Omental fat pad (tissue), 4 donors: ENCODE measurements at places on chromosomes 13 and 19. TPM values are rescaled to one million over a fixed set of nuclear protein-coding genes. Genes with fewer than 3 reads are reported as not detected.

DNA sequence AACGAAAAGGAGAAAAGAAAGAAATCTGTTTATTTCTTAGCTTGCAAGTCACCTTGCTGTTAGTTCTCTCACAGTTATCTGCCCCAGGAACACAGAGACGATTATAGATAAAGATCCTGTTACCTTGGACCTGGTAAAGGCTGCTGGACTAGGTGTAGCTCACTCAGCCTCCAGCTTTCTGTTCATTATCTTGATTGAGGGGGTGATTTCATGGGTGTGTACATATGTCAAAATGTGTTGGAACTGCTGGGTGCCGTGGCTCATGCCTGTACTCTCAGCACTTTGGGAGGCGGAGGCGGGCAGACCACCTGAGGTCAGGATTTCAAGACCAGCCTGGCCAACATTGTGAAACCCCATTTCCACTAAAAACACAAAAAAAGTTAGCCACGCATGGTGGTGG lies 27.9 kb downstream of the CERS4 start:
- DNase-seq: no peak

- peak; percentile 19 for DNase-seq
These were observed 52.4 kb downstream of the RFX2 start for GRCh38 chr19:6057651-6058517.

DNA sequence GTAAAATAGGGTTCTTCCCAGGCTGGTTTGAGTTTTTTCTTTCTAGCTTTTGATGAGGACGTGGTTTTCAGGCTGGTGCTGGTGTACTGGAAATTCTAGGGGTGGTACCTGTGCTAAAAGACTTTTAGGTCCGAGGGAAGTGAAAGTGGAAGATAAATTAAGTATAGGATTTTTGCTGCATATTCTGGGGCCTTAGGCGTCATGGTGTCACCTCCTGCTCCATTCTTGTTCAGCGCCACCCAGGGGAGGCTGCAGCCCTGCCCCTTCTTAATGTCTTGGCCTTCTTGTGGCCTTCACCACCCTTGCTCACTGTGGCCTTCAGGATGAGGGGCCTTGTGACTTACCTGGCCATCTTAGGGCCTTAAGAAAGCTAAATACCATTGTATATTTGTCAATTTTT lies 12.4 kb downstream of the ZNF552 start:
- no peak for DNase-seq

CEACAM20 gene
- not detected for total RNA-seq

GRCh38 chr19:40394816-40395210 lies 4.8 kb upstream of the HIPK4 start:
- DNase-seq: no peak

- no peak for DNase-seq
These were observed 7.8 kb downstream of the LRCH1 start for GRCh38 chr13:46560778-46561177.

- peak; percentile 82 for DNase-seq
These were observed 59.9 kb downstream of the LIG4 start for GRCh38 chr13:108155185-108156106.

- no peak for DNase-seq
These were observed 1730.2 kb downstream of the OLFM4 start for GRCh38 chr13:54758795-54759194.

- DNase-seq: no peak
These were observed 158.4 kb upstream of the CSNK1A1L start for GRCh38 chr13:37263871-37264270.

DNA sequence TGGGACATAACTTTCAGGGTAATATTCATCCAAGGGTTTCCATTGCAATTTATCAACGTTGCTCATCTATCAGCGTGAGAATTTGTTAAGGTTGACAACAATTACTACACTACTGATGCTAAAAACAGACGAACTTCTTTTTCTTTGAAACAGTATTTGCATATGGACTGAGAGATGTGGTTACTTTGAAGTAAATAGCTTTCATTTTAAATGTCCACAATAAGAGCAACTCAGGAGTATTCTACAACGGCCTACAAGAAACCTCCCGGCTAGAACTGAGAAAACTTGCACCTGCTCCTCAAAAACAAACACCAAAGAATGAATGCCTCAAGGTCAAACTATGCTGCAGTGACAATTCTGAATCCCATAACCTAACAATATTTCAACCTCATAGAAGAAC lies 238.4 kb downstream of the IRS2 start:
- DNase-seq: no peak

DNA sequence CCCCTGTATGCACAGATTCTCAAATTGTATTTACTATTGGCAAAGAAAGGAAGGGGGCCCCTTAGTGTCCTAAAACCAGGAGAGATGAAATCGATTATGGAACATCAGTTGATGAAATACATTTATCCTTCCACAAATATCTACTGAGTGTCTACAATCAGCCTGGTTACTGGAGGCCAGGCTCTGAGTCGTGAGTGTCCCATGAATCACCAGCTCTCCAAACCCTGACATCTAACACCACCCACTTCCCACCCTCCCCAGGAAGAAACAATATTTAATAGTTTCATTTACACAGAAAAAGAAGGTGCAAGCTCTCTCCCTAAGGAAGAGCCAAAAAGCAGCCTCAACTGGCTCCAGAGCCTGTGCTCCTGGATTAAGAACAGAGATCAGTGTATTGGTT lies 25.2 kb downstream of the KCTD15 start:
- DNase-seq: no peak

DNA sequence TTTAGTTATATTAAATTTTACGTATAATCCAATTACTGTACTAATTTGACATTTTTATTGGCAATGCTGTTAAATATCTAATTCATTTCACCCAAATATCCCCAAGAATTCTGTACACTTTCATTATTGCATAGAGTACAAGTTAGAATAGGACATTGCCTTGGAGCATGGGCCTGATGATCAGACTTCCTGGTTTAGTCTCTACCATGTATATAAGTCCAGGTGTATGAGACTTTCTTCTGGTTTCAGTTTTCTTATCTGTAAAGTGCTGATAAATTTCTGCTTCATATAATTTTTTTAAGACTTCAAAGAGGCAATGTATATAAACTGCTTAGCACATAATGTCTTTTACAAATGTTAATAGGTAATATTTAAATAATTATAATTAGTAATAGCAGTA lies 179.4 kb downstream of the KLF12 start:
- DNase-seq: no peak

DNA sequence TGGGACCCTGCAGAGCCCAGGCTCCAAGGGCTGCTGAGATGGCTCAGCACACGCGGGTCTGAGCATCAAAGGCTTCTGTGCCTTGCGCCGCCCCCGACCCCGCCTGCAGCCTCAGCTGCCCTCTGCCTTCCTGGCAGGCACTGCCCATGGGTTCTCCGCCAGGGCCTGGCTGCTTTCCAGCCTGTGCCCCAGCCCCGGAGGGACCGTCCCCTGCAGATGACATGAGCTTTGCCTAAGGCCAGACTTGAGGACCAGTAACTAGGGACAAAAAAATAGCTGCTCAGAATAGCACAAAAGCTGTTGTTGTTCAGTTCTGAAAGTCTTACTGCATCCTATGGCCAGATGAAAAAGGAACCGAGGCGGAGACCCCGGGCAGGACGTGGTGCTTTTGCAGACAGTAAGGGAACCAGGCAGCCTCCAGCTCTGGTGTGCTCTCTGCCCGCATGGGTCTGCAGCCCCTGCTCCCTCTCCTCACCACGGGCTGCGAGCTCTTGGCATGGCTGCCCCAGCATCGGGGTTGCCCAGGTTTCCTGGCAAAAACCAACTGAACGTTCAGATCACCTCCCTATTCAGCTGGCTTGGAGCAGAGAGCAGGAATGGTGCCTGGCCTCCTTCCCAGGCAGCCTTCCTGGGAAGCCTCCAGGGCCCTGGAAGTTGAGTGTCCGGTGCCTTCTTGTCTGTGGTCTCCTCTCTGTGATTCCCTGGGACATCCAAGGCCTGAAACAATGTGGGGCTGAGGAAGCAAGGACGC lies 12.5 kb upstream of the CFAP97D2 start:
- no peak for DNase-seq

DNA sequence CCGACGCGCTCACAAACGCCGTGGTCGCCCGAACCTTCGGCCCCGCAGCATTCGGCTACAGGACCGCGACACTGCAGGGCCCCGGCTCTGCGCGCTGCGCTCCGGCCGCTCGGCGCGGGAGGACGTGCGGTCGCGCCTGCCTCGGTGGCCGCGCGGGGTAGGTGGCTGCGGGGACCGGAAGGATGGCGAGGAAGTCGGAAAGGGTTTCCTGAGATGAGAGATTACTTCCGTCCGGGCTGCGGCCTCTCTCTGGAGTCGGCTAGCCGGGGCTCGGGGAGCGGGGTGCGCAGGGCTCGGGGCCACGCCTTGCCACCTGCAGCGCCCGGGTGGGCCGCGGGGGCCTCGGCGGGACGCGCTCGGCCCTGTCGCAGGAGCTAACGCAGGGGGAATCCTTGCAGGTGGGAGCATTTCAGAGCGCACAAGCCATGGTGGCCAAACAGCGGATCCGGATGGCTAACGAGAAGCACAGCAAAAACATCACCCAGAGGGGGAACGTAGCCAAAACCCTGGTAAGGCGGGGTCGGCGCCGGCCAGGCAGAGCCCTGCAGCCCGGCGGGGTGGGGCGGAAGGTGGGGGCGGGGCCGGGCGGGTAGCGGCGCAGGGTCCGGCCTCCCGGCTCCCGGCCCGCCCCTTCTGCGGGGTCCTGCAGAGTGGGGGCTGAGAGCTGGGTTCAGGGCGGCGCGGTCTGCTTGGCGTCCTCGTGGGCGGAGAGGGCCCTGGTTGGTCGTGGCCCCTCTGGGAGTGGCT lies at the start of gene SERP2:
Gene SERP2 (plus strand): TSS at position 224 of the 747 bp plus-strand sequence. CDS start 202 bp downstream, at position 426.
- DNase-seq: no peak

DNA sequence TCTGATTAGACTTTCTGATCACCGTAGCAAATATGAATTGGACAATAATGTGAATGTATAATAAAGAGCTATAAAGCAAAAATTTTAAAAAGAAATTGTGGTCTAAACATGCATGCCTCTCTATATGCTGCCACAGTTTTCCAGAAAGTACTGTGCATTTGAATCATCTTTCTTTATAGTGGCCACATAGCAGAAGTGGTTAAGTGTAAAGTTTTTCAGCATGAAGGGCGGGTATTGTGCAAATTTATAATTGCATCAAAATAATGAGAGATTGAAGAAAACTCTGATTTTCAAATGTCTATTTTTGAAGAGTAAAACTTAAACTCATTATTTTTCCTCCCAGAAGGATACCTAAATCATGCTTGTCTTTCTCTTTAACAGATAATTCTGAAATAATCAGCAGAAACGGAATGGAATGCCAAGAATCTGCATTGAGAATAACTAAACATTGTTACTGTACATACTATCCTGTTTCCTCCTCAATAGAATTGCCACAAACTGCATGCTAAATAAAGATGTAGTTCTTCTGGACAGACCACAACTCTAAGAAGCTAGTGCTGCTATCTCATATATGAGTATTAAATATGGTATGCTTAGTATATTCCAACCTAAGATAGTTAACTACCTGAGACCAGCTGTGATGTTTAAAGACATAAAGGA lies 42.9 kb upstream of the RAP2A start:
- DNase-seq: no peak

DNA sequence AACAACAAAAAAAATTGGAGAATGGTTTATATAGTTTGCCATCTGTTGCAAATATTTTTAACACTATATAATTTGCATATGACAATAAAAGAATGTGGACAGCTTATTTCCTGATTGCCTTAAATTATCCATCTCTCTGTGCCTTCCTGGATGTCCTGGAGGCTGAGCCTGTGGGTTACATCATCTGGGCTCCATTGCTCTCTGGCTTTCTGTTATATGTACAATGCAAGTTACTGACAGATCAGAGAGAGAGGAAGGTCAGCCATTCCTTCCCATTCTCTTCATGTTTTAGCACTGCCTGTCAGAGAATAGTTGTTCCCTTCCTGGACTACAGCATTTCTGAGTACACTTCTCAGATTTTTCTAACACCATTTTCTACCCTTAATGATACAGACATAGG lies 758.3 kb upstream of the PCDH20 start:
- DNase-seq: no peak

FGF21 gene
- not detected for total RNA-seq

DNA sequence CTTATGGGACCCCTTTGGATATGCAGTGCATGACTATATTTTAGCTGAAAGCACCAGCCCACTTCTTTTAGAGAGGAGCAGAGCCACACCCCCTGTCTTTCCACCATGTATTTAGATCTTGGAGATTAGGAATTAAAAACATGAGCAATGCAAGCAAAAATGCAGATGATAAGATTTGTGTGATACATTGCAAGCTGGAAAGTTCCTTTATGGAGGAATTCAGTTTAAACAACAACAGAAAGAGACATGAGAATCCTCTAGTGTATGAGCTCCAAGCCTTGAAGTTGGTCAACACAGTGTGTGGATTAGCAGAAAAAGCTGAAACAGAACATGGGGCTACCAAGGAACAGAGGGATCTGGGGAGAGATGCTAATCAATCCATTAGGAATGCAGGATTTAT lies 529.8 kb upstream of the NBEA start:
- no peak for DNase-seq

DNA sequence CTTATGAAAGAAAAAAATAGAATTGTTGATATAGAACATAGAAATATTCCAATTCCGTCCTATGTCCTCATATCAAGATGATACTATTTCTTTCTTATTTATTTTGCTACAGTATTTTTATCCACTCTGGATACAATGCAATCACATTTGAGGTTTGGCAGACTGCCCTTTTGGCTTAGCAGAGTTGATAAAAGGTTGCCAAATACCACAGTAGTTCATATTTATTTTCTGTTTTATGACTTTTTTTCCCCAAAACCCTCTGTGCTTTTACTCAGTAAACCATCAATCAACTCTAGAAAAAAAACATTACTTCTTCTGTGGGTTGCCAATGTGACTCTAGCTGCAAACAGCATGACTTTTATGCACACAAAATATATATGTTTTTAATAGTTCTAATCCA lies 424.5 kb downstream of the PCDH9 start:
- DNase-seq: no peak

DNA sequence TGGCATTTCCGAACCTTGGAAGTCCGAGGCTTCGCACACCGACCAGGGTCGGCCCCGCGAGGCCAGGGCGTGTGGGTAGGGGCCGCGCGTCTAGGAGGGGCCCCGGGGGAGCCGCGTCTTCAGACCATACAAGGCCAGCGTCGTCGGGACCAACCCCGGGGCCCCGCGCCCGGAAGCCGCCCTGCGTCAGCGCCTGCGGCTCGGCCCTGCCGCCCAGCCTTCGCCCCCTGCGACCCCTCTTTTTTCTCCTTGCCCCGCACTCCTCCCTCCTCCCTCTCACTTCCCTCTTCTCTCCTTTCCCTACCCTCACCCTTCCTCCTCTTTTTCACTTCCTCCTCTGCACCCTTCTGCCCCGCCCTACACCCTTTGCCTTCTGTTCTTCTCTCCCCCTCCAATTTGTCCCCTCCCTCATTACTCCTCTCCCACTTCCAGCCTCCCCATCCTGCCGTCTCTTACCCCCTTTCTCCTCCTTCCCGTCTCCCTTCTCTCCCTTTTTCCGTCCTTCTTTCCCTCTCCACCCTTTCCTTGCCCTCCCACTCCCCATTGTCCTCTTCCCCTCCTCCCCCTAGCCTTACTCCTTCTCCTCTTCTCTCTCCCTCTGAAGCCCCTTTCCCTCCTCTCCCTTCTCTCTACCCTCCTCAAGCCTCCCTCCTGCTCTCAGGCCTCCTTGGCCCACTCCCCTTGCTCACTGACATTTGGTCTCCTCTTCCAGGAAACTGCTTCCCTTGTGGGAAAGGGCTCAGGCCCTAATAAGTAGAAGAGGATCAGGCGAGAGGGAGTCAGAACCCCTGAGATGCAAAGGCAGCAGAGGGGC lies 2.2 kb upstream of the PLEKHG2 start:
- no peak for DNase-seq

GRCh38 chr13:33228648-33229445 lies 56.7 kb downstream of the STARD13 start:
- no peak for DNase-seq

GRCh38 chr13:28047757-28048388 lies 52.5 kb downstream of the FLT3 start:
- no peak for DNase-seq
